ENCODE measurements at places on chromosomes 7 and 10. TPM values are rescaled to one million over a fixed set of nuclear protein-coding genes. Genes with fewer than 3 reads are reported as not detected.
A peak's percentile ranks its signal among the peaks of the same experiment; 100 is the strongest.

CC2D2B gene
- polyA plus RNA-seq, result 16.5 TPM

AKR1C4 gene
- 1.9 TPM for polyA plus RNA-seq

ASB10 gene
- 0.18 TPM for polyA plus RNA-seq

OR6B1 gene
- polyA plus RNA-seq, result 0.53 TPM

- DNase-seq, result peak; percentile 47
- no peak overlapping the region for H3K4me3 ChIP-seq
- no peaks in the 10 kb centered on the region for H3K27me3 ChIP-seq
- no peaks in the 10 kb centered on the region for H3K36me3 ChIP-seq
Measured at GRCh38 chr10:110610308-110610774, 33.8 kb upstream of the RBM20 start.

GRCh38 chr10:86264481-86265231, 101.9 kb downstream of the GRID1 start:
- peaks cover 6% of the 10 kb centered on the region for H3K4me1 ChIP-seq
- no peaks in the 10 kb centered on the region for H3K36me3 ChIP-seq
- no peak overlapping the region for H3K27ac ChIP-seq
- no peaks in the 10 kb centered on the region for H3K27me3 ChIP-seq

DNA sequence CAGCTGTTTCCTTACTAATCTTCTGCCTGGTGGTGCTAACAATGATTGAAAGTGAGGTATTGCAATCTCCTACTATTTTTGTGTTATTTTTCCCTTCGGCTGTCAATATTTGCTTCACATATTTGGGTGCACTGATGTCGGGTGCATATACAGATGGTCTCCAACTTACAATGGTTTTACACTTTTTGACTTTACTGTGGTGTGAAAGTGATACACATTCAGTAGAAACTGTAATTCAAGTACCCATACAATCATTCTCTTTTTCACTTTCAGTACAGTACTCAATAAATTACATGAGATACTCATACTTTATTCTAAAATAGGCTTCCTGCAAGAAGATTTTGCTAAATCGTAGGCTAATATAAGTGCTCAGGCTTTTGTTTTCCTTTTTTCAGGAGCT, 73.2 kb downstream of the RNF216 start:
- no peaks in the 10 kb centered on the region for H3K27me3 ChIP-seq
- no peaks in the 10 kb centered on the region for H3K36me3 ChIP-seq
- H3K27ac ChIP-seq, result no peak overlapping the region
- no peak for DNase-seq
- no peak overlapping the region for H3K4me3 ChIP-seq
- H3K4me1 ChIP-seq, result peaks cover 10% of the 10 kb centered on the region

DNA sequence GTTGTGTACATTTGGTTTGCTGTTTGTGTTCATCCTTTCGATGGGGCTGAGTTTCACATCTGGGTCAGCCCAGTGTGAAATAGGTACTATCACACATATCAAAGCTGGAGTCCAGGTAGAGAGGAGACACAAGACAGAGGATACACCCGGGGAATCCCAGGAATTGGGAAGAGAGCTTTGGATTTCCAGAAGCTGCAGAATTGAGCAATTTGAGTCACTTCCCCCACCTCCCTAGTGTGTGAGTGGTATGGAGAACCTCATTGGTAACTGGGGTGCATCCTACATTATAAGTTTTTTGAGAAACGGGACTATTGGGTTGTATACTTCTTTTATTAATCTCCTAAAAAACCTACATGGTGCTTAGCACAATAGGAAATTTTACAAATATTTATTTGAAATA, 12.1 kb upstream of the PDSS1 start:
- no peak for DNase-seq
- no peaks in the 10 kb centered on the region for H3K4me1 ChIP-seq
- H3K27ac ChIP-seq, result no peak overlapping the region
- no peaks in the 10 kb centered on the region for H3K36me3 ChIP-seq

- H3K36me3 ChIP-seq, result no peaks in the 10 kb centered on the region
- H3K4me3 ChIP-seq, result no peak overlapping the region
- peak overlapping the region; percentile 36 for H3K27ac ChIP-seq
Measured at GRCh38 chr7:128266883-128267594, 26.0 kb downstream of the LEP start.

DNA sequence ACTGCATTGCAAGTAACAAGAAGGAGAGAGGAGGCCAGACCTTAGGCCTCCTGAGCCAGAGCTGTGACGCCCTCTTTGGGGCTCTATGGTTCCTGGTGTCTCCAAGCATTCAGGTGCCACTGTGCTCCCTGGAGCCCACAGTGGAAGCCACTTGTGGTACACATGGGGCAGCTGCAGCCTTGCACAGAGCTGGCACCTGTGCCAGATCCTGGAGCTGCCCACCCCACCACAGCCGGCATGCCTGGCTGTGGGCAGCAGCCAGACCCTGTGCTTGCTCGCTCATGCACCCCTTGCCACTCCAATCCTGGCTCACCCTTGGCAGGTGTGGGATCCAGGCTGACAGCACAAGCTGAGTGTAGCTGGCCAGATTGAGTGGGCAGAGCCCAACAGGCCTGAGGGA, 173.8 kb upstream of the SMIM30 start:
- no peaks in the 10 kb centered on the region for H3K4me1 ChIP-seq
- no peaks in the 10 kb centered on the region for H3K27me3 ChIP-seq
- no peaks in the 10 kb centered on the region for H3K36me3 ChIP-seq
- no peak for DNase-seq
- no peak overlapping the region for H3K4me3 ChIP-seq
- no peak overlapping the region for H3K27ac ChIP-seq

DNA sequence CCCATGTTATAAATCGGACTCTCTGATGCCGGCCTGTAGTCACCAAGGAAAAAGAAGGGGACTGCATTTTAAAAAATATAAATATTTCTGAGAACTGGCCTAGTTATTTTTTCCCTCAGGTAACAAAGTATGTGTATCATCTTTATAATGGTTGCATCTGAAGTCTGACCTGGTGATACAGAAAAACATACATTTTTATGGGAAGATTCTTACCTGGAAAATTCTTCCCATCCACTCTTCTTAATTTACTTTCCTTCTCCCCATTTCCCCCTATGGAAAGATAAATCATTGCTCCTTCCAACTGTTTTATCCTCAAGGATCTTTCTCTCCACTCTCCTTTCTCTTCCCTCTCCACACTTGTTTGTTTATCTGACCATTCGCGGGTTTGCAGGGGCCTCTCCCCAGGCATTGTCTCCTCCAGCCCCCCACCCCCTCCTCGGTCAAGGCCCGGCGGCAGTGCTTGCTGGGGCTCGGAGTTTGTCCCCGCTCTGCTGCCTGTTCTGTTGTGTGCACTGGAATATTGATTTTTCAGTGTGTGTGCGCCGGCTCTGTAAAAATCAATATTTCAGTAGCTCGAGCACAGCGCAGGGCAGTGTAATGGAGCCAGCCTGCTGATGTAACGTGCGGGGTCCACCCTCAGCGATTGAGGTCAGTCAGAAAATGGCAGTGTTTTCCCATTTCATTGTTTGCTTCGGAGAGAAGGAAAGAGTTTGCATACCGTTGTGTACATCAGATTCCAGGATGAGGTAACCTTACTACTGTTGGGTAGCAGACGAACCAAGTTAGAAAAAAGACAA, 199.5 kb upstream of the NFE2L3 start:
- no peaks in the 10 kb centered on the region for H3K36me3 ChIP-seq
- H3K4me3 ChIP-seq, result peak overlapping the region; percentile 80
- H3K27ac ChIP-seq, result no peak overlapping the region
- no peaks in the 10 kb centered on the region for H3K4me1 ChIP-seq
- no peaks in the 10 kb centered on the region for H3K27me3 ChIP-seq

DNA sequence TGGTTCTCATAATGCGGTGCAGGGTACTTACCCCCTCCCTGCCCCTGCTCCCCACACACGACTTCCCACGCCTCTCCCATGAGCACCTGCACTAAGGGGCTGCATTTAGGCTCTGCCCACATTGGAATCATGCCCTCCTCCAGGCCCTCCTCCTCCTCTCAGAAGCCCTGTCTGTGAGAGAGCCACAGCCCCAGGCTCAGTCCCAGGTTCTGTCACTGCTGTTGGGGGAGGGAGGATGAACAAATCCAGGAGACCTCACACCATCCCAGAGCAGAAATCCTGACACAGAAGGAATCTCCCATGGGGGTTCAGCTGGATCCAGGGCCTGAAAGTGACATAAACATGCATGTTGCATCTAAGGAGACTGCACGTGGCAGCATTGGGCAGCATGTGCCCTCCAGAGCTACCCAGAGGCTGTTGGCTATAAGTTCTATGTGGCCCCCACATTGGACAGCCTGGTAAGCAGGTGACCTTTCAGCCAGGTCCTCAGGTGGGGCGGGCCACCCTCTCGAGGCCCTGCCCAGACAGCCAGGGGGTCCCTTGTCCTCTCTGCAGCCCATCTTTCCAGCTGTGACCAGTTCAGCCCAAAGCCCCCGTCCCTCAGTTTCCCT, 1.6 kb upstream of the PILRA start:
- DNase-seq, result no peak
- H3K4me3 ChIP-seq, result no peak overlapping the region
- no peaks in the 10 kb centered on the region for H3K36me3 ChIP-seq
- peak overlapping the region; percentile 34 for H3K27ac ChIP-seq
- peaks cover 21% of the 10 kb centered on the region for H3K4me1 ChIP-seq
- H3K27me3 ChIP-seq, result no peaks in the 10 kb centered on the region

- H3K36me3 ChIP-seq, result no peaks in the 10 kb centered on the region
- peak overlapping the region; percentile 55 for H3K4me3 ChIP-seq
- H3K27me3 ChIP-seq, result no peaks in the 10 kb centered on the region
Measured at GRCh38 chr7:148964483-148965267, 63.6 kb downstream of the PDIA4 start.
